ENCODE measurements at places on chromosomes 1 and 21. TPM values are rescaled to one million over a fixed set of nuclear protein-coding genes. Genes with fewer than 3 reads are reported as not detected.

- no peak for DNase-seq
Measured at GRCh38 chr1:109616391-109616790, 3.0 kb downstream of the GNAT2 start.

- DNase-seq, result no peak
Measured at GRCh38 chr1:242405947-242406346, 118.5 kb downstream of the PLD5 start.

GRCh38 chr1:50424884-50425375 is 1.7 kb upstream of the DMRTA2 start:
- no peak for DNase-seq

DNA sequence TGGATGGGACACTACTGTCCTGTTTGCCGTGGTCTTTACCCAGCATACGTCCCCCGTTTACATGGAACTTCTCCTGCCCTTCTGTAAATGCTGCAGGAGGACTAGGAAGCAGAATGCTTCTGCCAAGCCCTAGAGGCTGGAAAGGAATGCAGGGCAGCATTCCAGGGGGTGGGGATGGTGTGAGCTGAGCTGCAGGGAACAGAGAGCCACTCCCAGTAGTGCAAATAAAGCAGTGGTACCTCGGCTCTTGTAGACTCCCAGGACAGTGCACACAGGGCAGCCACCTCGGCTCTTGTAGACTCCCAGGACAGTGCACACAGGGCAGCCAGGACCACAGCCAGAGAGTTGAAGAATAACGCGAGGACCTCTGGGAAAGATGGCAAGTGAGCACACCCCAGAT is 35.4 kb downstream of the PTPRU start:
- no peak for DNase-seq

DNA sequence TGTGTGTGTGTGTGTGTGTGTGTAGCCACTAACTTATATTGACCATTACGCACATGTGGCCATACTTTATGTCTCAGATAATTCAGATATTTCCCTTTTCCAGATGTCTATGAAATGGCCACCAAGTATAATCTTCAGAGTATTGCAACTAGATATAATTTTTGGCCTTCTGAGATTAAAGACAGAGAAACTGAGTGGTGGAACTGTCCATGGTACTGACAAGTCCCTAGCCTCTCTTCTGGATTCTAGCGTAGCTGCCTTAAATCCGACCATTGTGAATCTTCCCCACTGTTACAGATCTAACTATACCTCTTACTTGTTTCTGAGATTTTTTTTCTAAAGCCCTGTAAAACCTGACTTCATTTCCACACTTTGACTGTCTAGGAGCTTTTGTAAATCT is 100.0 kb upstream of the SERTAD4 start:
- DNase-seq, result no peak

- no peak for DNase-seq
Measured at GRCh38 chr1:111739925-111740765, 950 bp upstream of the INKA2 start.

DNA sequence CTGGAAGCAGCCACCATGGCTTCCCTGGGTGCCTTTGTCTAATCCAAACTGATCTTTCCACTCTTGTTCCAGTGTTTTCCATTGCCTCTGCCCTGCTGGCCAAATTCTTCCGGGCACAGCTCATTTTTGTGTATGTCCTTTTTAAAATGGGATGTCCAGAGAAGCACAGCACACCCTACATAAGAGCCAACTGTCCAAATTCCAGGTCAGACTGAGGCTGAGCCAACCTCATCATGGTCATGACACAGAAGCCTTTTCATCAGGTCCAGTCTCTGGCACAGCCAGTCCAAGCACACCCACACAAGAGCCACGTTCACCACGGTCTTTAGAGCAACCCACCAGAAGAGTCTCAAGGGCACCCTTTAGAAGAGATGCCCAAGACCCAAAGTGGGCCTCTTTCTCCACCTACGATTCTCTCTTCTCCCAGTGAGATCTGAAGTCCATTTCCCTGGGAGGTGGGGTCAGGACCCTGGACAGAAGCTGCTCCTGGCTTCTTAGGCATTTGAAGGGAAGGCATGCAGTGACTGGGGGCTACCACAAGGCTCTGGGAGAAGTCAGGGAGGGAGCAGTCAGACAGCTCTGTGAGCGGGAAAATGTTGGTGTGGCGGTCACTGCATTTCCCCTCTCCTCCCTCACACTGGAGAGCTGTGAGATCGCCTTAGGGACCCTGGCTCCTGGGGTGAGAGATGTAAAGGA is 53.2 kb downstream of the SYT2 start:
- no peak for DNase-seq

DNA sequence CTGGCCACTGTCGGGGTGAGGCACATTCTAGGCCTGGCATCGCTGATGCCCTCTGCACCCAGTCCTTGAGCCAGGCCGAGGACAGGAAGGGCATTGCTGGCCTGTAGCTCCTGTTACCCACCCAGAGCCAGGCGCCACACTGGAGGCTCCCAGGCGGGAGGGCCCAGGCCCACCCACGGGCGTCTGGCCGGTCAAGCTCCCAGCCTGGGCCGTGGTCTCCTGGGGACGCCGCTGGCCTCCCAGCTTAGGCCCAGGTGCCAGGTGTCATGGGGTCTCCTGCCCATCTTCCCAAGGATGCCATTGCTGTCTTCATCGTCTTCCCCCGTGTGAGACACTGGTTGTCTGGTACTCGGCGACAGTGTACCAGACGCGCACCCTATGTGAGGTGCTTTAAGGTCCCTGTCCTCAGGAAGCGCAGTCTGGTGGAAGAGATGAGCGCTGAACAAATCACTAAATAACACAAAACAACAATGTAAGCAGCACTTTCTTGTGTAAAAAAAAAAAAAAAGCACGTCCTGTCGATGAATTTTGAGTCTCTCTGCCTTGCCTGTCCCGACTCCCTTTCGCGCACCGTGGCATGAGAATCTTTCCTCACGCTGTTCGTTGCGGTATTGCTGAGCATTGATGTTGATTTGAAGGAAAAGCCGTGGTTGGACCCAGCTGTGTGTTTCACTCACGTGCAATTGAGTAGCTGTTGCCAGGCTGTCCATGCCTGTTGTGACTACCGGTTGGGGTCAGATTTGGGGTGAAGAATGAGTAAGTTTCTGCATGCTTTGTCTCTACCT is 27.0 kb upstream of the TRAPPC10 start:
- no peak for DNase-seq

DNA sequence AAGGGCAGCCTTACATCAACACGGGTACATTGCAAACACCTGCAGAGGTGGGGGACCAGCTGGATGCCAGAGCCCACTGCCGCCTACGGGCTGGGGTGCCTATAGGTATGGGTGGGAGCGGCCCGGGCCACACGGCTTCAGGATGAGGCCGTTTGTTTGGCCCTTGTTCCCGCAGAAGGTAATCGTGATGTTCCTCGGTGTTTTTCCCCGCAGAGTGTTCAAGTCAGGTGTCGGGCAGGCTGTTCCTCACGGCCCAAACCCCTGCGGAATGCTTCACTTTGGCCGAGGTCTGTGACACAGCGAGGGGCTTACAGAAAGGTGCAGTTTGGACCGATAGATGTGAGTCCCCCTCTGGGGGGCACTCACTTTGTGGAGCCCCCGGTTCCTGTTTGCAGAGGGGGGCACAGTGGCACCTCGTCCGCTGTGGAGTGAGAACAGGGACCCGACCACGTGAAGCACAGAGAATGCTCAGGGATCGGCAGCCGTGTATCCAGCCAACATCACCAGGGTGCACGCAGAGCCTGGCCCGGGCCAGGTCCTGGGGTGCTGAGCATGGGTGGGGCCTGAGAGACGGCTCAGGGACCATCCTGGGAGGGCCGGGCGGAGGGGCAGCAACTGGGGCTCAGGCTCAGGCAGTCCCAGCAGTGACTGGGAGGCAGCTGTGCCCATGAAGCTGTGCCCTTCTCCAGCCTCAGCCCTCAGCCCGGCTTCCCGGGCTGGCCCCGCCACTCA is 453 bp upstream of the TTLL10 start:
- DNase-seq, result no peak

GRCh38 chr21:22657781-22658180 is 1659.6 kb downstream of the NCAM2 start:
- no peak for DNase-seq

GRCh38 chr1:17093822-17094393 is 25.3 kb downstream of the PADI2 start:
- no peak for DNase-seq

- no peak for DNase-seq
Measured at GRCh38 chr1:241465673-241466072, 53.9 kb downstream of the FH start.

DNA sequence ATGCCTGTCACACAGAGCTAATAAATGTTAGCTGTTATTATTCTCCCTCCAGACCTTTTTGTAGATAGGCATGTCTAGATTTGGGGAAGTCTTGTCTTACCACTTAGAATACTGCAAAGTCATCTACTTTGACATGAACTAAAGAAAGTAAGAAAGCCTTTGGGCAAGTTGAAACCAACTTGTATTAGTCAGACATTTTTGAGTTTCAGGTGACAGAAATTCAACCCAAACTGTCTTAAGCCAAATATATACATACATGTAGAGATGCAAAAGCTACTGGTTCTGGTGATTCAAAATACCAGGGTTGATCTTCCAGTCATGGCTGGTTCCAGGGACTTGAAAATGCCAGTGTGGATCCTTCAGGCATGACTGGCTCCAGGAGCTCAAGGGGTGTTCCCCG is 276.8 kb upstream of the TMEM51 start:
- DNase-seq, result no peak

DNA sequence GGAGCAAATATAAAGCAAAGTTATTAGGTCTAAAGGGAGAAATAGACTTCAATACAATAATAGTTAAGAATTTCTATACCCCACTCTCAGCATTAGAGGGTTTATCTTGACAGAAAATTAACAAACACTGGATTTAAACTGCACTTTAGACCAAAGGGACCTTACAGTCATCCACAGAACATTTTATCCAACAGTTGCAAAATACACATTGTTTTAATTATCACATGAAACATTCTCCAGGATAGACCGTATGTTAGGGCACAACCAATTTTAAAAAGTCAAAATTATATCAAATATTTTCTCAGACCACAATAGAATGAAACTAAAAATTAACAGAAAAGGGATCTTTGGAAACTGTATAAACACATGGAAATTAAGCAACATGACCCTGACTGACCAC is 384.5 kb upstream of the C1orf87 start:
- no peak for DNase-seq

DNA sequence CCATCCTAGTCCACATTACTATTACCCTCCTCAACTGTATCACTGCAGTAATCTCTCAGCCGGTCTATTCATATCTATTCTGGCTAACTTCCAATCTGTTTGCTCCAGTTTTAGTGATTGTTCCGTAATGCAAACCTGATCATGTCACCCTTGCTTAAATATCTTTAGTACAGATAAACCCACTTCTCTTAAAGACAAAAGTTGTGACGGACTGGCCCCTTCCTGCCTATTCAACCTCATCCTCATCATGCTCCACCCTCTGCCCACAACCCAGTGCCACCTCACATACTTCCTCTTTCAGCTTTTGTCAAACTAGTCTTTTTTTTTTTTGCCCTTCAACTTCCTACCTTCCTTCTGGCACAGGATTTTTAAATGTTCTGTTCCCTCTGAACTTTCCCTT is 2.8 kb upstream of the C1orf162 start:
- DNase-seq, result no peak

DNA sequence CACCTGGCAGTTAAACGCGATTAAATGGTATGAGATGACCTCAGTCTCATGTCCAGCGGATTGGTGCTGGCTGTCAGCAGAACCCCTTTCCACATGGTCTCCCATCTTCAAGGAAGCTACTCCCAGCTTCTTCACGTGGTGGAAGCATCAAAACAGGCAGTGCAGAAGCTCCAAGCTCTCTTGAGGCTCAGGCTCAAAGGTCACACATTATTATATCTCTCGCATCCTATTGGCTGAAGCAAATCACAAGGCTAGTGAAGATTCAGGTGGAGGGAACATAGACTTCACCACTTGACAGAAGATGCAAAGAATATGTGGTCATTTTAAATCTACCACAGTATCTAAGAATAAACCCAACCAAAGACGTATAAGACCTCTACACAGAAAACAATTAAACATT is 181.9 kb downstream of the VPS13D start:
- DNase-seq, result no peak

GRCh38 chr1:86466986-86467385 is 1.7 kb upstream of the CLCA1 start:
- DNase-seq, result no peak

DNA sequence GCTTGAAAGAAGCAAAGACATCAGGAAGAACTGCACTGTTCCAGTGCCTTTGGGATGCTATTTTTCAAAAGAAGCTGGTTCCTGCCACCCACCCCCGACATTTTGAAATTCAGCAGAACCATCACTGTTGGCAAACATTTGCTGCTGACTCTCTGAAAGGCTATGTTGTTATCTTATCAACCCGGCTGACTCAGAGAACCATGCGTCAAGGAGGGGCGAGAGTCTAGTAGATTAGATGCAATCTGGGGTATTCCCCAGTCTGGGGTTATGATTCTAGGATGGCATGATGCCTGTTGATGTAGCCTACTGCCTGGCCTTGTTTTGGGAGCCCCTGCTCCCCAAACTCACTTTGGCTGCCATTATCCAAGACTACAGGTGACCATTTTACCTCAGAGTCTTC is 267.8 kb upstream of the RUNX1 start:
- DNase-seq, result no peak

GRCh38 chr1:116716391-116716790 is 37.8 kb upstream of the CD2 start:
- DNase-seq, result no peak

DNA sequence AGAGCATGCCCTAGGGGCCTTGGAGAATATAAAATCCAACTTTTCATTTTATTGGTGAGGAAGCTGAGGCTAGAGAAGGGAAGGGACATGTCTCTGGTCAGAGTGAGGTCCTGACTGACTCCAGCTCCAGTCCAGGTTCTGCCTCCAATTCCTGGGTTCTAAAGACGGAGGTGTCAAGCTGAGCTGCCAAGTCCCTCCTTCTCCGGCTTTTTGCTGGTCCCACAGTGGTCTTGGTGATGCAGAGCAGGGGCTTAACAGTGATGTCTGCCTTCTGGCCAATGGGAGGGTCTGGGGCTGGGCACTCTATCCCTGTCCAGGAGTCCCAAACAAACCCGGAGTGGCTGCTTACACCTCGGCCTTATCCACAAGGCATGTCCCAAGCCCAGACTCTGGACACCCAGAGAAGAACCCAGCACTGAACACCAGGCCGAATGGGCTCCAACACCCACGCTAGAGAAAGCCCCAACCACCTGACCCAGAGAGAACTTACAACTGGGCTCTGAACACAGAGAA is 104.8 kb downstream of the EBNA1BP2 start:
- DNase-seq, result no peak

RO60 gene
- 46.5 TPM for polyA plus RNA-seq

COL11A1 gene
- 56.9 TPM for polyA plus RNA-seq

AMY2B gene
- 37.3 TPM for polyA plus RNA-seq

PCP4 gene
- 6.6 TPM for polyA plus RNA-seq

KRTAP11-1 gene
- polyA plus RNA-seq, result not detected

HMCN1 gene
- 38.9 TPM for polyA plus RNA-seq

SMG5 gene
- 54.5 TPM for polyA plus RNA-seq

DNM3 gene
- 5.2 TPM for polyA plus RNA-seq

PTPN7 gene
- 1.9 TPM for polyA plus RNA-seq
